RWPE2 (cell line): ENCODE measurements at places on chromosomes 2 and 18.

DNA sequence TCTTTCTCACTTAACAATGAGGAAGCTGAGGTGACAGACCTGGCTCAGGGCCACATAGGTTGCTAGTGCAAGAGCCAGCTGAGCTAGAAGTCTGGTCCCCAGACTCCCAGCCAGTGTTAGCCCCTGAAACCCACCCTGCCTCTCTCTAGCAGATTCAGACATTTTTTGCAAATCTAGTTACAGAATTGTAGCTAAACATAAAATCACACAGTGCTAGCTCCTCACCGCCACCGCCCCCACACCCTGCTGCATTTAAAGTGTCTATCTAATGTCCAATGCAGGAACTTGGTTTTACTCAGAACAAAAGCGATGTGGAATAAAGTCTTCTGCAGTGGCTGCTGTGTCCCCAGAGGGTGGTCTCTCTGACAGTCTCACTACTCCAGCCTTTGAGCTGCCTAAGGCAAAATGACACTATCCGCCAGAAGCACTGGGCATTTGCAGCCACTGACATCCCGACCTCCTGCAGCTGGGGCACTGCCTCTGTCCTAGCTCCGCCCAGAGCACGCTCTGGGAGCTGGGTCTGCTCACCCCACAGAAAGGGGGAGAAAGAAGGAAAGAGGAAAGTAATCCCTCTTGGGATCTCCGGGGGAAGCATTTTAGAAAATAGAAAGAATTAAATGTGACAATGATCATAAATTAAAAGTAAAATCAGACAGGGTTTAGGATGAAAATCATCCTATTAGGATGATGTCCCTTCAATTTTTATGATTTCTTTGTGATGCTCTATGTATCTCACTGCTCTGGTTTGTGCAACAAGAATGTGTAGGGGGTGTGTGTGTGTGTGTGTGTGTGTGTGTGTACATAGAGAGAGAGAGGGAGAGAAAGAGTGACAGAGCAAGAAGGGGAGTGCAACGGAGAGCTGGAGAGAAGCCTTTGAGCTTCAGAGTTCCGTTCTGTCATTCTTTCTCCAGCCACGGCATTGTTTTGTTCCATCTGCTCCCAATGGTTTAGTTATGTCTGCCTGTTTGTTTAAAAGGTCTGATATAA lies 50.5 kb upstream of the ST8SIA3 start:
- no peak for DNase-seq

GRCh38 chr2:233023007-233023760 lies 9.3 kb upstream of the NEU2 start:
- DNase-seq: no peak

GRCh38 chr2:71006955-71007799 lies 12.5 kb upstream of the TEX261 start:
- no peak for DNase-seq

- no peak for DNase-seq
Measured at GRCh38 chr2:36572719-36573059, 25.3 kb downstream of the FEZ2 start.

DNA sequence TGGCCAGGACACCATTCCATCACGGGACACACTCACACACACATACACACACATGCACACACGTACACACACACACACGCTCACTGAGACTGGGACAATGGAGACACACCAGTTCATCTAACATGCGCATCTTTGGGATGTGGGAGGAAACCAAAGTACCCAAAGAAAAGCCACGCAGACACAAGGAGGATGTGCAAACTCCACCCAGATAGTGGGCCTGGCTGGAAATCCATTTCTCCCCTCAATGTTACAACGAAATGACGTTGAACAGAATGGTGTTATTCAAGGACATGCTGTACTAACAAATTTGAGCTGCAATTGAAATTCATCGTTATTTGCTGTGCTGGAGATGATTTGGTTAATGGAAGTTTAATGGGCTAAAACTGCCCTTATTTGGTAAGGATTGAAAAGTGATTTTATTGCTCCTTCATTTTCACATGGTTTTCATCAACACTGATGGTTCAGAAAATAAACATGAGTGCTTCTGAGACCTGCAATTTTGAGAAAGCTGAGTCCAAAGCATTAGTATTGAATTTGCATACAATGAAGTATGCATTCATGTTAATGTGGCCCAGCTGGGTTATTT lies 110.0 kb downstream of the KCNE4 start:
- no peak for DNase-seq

- DNase-seq: no peak
Measured at GRCh38 chr18:67805261-67805660, 288.7 kb upstream of the DSEL start.
